HuH-7.5 (cell line): ENCODE measurements at places on chromosomes 16 and 17.

GRCh38 chr16:72202014-72202413 lies 30.1 kb upstream of the PMFBP1 start:
- no peak for DNase-seq

GRCh38 chr16:85587762-85588556 lies 25.2 kb upstream of the GSE1 start:
- DNase-seq, result no peak

GRCh38 chr16:67563708-67564468 lies 1.6 kb downstream of the CTCF start:
- DNase-seq, result no peak

GRCh38 chr17:38773258-38773657 lies 20.7 kb downstream of the PSMB3 start:
- DNase-seq, result no peak

DNA sequence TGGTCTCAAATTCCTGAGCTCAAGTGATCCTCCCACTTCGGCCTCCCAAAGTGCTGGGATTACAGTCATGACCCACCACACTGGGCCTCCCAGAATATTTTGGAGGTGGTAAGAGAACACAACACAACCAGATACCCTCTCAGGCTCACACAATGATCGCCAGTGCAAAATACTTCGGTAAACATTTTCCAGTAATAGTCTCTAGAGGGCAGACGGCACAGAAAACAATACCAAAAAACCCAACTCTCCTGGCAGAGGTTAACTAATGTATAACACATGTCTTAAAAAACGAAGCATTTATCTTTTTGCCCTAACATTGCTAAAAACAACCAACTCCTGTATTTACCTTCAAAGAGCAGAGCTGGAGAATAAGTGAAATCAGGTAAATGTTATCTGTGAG lies 10.5 kb downstream of the NUFIP2 start:
- no peak for DNase-seq

DNA sequence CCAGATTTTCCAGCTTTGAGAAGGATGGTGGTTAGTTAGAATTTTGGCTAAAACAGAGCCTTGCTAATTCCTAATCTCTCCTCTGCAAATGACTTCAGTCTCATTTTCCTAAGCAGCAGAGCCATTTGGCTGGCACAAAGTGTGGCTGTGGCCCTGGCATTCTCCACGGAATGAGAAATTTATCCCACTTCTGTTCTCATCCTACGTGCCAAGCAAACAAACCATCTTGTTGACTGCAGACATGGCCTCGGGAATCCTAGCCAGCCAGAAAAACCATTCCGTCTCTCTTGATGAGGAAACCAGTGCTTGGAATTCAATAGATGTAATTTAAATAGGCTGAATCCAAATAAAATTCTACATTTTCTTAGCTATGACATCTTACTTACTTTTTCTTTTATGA lies 34.1 kb upstream of the ELAC2 start:
- DNase-seq, result no peak

DNA sequence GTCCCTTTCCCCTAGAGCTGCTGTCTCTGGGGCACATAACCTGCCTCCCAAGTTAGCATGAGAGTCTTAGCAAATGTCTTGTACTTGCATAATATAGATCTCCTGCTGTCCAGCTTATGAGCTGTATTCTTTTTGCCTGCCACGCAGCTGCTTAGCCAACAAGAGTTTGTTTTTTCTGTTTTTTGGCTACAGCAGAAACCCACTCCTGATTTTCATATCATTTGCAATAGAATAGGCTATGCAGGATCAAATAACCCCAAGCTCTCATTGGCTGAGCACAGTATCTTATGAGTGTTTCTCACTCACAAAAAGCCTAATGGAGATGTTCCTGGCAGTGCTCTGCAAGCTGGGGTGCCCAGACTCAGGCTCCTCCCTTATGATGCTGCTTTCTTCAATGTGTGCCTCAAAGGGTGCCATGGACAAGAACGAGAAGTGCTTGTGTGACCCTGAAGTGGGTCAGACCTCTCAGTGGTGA lies 23.1 kb downstream of the B9D1 start:
- DNase-seq, result no peak

DNA sequence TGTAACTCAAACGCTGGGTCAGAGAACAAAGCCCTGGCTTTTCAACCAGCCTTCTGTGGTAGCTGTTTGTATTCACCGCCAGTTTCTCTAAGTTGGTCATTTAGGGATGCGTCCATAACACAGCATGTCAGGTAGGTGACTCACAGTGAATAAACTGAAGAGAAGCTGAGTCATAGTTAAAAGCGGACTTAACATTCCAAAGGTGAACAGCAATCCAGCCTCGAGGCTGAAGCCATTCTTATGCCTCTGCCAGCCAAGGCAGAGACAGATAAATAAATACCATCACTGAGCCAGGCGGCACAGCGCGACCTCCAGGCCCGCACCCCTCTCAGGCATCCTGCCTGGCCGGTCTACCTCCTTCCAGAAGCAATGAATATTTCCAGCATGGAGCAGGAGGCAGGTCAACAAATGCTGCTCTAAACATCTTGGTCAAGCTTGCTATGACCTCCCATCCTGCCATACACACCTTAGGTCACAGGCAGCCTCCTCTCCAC lies 12.4 kb upstream of the CACNG4 start:
- DNase-seq, result peak; percentile 62

GRCh38 chr16:71247478-71247877 lies 17.0 kb upstream of the HYDIN start:
- DNase-seq, result no peak

- DNase-seq, result no peak
These were observed 72.7 kb downstream of the N4BP1 start for GRCh38 chr16:48537275-48537674.

GRCh38 chr16:21653571-21653970 lies 1.2 kb upstream of the IGSF6 start:
- DNase-seq, result no peak

DNA sequence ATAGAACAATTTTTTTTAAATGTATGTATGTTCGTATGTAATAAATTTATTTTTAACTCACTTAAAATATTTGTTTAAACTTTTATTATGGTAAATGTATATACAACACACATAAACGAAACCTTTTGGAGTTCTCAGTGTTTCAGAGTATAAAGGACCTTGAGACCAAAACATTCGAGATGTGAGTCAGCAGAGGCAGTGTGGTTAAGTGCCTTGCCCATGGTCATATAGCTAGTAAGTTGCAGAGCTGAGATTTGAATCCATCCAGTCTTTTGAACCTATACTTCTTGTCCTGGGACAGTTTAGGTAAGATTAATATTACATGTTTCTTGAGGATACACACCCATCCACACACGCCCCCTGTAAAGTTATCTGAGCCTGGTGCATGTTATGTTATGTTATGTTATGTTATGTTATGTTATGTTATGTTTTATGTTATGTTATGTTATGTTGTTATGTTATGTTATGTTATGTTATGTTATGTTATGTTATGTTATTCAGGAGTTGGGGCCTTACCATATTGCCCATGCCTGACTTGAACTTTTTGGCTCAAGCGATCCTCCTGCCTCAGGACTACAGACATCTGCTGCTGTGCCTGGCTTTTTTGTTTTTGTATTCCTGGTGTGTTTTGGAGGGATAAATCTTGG lies 41.8 kb downstream of the TNRC6A start:
- no peak for DNase-seq

- no peak for DNase-seq
These were observed 94.6 kb downstream of the CMIP start for GRCh38 chr16:81539009-81539758.

- DNase-seq, result no peak
These were observed 15.0 kb downstream of the SLC46A1 start for GRCh38 chr17:28390984-28391383.

GRCh38 chr17:49825645-49826044 lies 22.2 kb downstream of the TAC4 start:
- DNase-seq, result no peak

- no peak for DNase-seq
These were observed 551.8 kb upstream of the KIF2B start for GRCh38 chr17:53270936-53271335.

GRCh38 chr17:70127221-70127873 lies 42.0 kb upstream of the KCNJ2 start:
- DNase-seq, result no peak

DNA sequence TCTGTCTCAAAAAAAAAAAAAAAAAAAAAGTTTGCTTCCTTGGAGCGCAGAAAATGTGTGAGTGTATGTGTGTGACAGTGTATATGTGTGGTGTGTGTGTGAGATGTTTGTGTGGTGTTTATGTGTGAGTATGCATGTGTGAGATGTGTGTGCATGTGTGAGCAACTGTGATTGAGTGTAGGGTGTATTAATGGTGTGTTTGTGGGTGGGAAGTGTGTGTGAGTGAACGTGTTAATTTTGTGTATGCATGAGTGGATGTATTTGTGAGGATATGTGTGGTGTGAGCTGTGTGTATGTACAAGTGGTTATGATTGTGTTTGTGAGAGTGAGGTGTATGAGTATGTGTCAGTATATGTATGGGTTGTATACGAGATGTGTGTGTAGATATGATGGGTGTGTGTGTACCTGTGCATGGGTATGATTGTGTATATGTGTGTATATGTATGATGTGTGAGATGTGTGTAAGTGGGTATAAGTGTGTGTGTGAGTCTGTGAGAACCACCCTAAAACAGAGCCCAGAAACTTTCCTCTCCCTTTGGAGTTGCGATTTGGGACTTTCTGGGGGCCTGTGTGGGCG lies 22.5 kb upstream of the ETV4 start:
- DNase-seq, result no peak

- no peak for DNase-seq
These were observed 5.2 kb downstream of the FLII start for GRCh38 chr17:18253187-18253884.

DNA sequence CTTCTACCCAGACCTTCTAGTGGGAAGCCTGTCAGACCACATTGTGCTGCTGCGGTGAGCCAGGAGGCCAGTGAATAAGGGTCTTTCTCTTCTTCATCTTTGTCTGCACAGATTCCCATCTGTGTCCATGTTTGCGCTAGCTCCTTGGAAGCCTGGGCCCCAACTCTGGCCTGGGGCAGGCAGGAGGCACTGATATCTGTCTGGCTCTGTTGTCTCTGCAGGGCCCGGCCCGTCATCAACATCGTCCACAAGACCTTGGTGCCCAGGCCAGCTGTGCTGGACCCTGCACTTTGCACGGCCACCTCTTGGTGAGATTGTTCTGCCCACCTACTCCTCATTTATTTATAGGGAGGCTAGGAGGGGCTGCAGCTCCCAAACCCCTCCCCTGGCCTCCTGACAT lies 18.3 kb downstream of the ITGA3 start:
- no peak for DNase-seq

- DNase-seq, result peak; percentile 84
These were observed 11.2 kb downstream of the MRPL27 start for GRCh38 chr17:50361561-50362480.

DNA sequence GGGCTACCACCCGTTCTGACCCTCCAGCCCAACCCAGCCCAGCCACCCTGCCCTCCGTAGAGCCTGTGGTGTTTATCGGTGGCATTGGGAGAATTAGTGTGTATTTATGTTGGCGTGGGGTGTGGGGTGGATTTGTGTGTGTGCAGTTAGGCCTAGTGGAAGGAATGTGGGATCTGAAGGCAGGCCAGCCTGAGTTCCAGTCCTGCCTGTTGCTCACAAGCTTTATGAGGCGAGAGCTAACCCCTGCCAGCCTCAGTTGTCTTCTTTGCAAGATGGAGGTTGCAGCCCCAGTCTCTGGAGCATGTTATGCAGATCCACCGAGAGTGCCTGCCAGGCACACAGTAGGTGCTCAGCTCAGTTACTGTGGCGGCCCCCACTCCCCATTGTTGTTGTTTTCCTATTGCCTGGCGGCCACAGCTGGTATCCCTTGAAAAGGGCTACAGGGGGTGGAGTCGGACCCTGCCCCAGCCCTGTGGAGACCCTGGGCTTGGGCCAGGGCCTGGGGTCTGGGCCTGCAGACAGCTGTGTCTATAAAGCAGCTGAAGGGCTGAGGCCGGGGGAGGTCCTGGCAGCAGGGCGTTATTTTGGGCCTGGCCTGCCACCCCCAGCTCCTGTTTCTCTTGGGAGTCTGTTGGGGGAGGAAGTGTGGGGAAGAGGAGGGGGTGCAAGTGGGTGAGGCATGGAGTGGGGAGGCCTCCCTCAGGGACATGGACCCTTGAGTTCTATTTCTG lies 5.1 kb downstream of the ERBB2 start:
- DNase-seq, result no peak

GRCh38 chr16:88782454-88783390 lies 2.3 kb downstream of the PIEZO1 start:
- no peak for DNase-seq

DNA sequence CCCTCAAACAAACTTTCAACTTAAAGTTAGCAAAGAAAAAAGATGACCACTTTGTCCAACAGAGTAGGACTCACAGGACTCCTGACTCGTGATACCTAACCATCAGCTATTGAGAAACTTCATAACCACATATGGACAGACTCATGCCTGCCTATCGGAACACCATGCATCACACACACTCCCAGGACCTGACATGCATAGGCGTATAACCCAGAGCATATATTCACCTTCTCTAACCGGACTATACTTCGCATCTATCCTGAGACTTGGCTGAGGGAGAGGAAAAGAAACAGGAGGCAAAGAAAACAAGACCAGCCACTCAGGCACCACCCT lies 2.2 kb downstream of the PIP4K2B start:
- no peak for DNase-seq
